ENCODE measurements at places on chromosomes 4 and X. TPM values are rescaled to one million over a fixed set of nuclear protein-coding genes. Genes with fewer than 3 reads are reported as not detected.

DNA sequence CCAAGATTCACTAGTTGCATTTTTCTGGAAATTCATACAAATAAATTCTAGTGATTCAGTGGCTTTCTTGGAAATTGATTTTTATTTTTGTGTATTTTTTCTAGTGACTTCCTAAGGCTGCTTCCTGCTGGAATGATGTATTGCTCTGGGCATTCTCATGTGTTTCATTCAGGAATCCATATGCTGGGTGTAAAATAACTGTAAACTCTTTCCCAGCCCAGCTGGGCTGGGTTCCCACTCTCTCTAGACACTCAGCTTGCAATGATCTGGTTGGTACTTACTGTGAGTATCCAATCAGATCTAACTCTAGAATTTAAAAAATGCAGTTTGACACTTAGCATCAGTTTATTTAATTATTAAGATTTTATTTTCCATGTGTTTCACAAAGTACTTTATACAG is 882.2 kb downstream of the STIM2 start:
- DNase-seq: no peak

Gene SYTL5
- 0.08 TPM for polyA plus RNA-seq

Gene NIPAL1
- polyA plus RNA-seq: 0.23 TPM

Gene ADH1A
- not detected for polyA plus RNA-seq

Gene TENM3
- polyA plus RNA-seq: 0.19 TPM

Measured in heart left ventricle (tissue), 16 donors.